Activated T-cell treated with anti-CD3 and anti-CD28 coated beads, Interleukin-2, amount 50 U/mL, for 24 hours (primary cell): ENCODE measurements at places on chromosomes 5 and 9.

- no peak overlapping the region for H3K4me3 ChIP-seq
- no peaks in the 10 kb centered on the region for H3K36me3 ChIP-seq
- H3K27me3 ChIP-seq, result no peaks in the 10 kb centered on the region
Observed at GRCh38 chr5:6340100-6340499, 38.2 kb downstream of the MED10 start.

GRCh38 chr5:14579246-14579645 lies 2.3 kb upstream of the OTULINL start:
- no peak for DNase-seq
- H3K27me3 ChIP-seq, result peaks cover 7% of the 10 kb centered on the region
- peaks cover 20% of the 10 kb centered on the region for H3K4me1 ChIP-seq
- H3K4me3 ChIP-seq, result no peak overlapping the region

GRCh38 chr9:134774410-134774809 lies 106.2 kb upstream of the FCN2 start:
- no peak overlapping the region for H3K4me3 ChIP-seq
- no peak overlapping the region for H3K27ac ChIP-seq
- H3K27me3 ChIP-seq, result peaks cover 8% of the 10 kb centered on the region
- no peaks in the 10 kb centered on the region for H3K4me1 ChIP-seq
- DNase-seq, result no peak

GRCh38 chr9:110986529-110986928 lies 51.7 kb downstream of the LPAR1 start:
- H3K4me1 ChIP-seq, result no peaks in the 10 kb centered on the region
- H3K27ac ChIP-seq, result no peak overlapping the region
- no peak for DNase-seq
- H3K4me3 ChIP-seq, result no peak overlapping the region
- H3K27me3 ChIP-seq, result no peaks in the 10 kb centered on the region
- no peaks in the 10 kb centered on the region for H3K36me3 ChIP-seq

DNA sequence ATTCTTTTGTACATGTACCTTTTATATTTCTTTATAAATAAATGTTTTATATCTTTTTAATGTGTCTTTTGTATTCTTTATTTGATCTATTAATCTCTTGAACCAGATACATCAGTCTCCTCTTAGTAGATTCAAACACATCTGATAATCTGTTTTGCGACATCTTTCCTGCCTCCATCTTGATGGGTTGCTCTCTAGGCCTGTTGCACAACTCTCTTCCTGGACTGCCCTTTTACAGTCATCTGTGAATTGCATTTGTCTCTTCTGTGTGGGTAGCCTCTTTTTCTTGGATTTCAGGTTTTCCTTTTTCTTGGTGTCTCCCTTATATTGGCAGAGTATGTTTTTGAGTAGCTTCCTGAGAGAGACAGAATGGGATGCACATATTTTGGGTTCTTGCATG lies 6.2 kb downstream of the ZFYVE16 start:
- peaks cover 14% of the 10 kb centered on the region for H3K36me3 ChIP-seq
- no peak for DNase-seq
- no peaks in the 10 kb centered on the region for H3K27me3 ChIP-seq
- peaks cover 19% of the 10 kb centered on the region for H3K4me1 ChIP-seq

GRCh38 chr9:24846248-24846912 lies 300.7 kb upstream of the IZUMO3 start:
- H3K27me3 ChIP-seq, result no peaks in the 10 kb centered on the region
- no peaks in the 10 kb centered on the region for H3K4me1 ChIP-seq
- H3K36me3 ChIP-seq, result no peaks in the 10 kb centered on the region

DNA sequence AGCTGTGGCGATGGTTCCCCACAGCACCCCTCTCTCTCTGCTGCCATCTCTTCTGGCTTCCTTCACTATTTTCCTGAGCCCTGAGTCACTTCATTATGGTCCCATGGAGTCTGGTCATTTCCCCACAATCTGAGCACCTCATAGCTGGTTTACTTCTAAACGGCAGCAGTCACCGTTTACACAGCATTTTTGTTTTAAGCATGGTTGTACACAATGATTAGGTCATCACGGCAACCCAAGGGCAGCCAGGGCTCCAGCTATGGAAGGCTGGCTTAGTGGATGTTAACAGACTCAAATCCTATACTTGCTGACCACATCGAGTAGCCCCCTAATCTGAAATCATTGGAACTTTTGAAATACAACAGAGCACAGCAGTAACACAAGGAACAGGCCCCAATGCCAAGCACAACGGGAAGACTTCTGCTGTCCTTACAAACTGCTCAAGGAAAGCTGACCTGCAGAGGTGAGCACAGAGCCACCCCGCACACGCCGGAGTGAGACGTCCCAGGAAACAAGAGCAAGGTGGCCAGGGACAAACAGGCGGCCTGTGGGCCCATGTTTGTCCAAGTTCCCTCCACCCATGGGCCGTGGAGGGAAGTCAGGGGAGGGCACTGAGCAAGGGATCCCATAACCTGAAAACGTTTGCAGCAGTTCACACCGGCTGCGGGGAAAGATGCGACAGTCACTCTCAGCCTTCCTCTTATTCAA lies 22.9 kb downstream of the CAMSAP1 start:
- peaks cover 68% of the 10 kb centered on the region for H3K4me1 ChIP-seq
- H3K27ac ChIP-seq, result peak overlapping the region; percentile 1
- H3K27me3 ChIP-seq, result no peaks in the 10 kb centered on the region
- DNase-seq, result no peak

GRCh38 chr5:33761139-33761538 lies 130.7 kb downstream of the ADAMTS12 start:
- DNase-seq, result no peak
- no peaks in the 10 kb centered on the region for H3K36me3 ChIP-seq
- H3K4me3 ChIP-seq, result no peak overlapping the region
- no peak overlapping the region for H3K27ac ChIP-seq

GRCh38 chr5:115766608-115767007 lies 49.9 kb downstream of the CDO1 start:
- peaks cover 11% of the 10 kb centered on the region for H3K4me1 ChIP-seq
- no peak overlapping the region for H3K4me3 ChIP-seq
- no peak for DNase-seq
- no peaks in the 10 kb centered on the region for H3K36me3 ChIP-seq
- peaks cover 35% of the 10 kb centered on the region for H3K27me3 ChIP-seq
- no peak overlapping the region for H3K27ac ChIP-seq

- H3K4me1 ChIP-seq, result peaks cover 1% of the 10 kb centered on the region
- peaks cover 40% of the 10 kb centered on the region for H3K27me3 ChIP-seq
- no peak overlapping the region for H3K4me3 ChIP-seq
Observed at GRCh38 chr5:54851449-54851848, 133.9 kb downstream of the ESM1 start.

DNA sequence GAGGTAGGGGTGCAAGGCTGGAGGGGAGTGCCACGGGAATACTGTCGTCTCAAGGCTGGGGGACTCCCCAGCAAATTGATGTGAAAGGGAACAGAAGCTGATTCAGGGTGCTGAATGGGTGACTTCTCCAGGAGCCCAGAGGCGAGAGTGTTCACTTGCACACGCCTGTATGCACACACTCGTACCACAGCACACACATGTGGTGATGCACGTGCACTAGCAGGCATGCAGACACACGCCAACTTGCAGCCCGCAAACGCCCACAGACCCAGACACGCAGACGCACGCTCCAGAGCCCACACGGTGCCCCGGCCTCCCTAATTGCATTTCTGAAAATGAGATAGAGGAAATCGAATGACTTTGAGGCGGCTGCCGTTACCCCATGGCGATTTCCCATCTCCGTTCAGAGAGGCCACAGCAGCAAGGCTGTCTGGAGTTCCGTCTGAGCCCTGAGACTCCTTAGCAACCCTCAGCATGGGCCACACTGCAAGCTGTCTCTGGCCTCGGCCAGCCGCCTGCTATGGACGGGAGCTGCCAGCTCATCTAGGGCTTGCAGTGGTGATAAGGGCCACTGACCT lies 9.1 kb upstream of the ADAMTS2 start:
- no peak for DNase-seq
- peaks cover 13% of the 10 kb centered on the region for H3K27me3 ChIP-seq
- H3K4me1 ChIP-seq, result no peaks in the 10 kb centered on the region
- no peaks in the 10 kb centered on the region for H3K36me3 ChIP-seq

GRCh38 chr9:134411440-134412297 lies 85.4 kb downstream of the RXRA start:
- H3K27me3 ChIP-seq, result peaks cover 5% of the 10 kb centered on the region
- H3K36me3 ChIP-seq, result no peaks in the 10 kb centered on the region
- DNase-seq, result no peak
- H3K27ac ChIP-seq, result no peak overlapping the region
- H3K4me1 ChIP-seq, result peaks cover 18% of the 10 kb centered on the region
- H3K4me3 ChIP-seq, result no peak overlapping the region

DNA sequence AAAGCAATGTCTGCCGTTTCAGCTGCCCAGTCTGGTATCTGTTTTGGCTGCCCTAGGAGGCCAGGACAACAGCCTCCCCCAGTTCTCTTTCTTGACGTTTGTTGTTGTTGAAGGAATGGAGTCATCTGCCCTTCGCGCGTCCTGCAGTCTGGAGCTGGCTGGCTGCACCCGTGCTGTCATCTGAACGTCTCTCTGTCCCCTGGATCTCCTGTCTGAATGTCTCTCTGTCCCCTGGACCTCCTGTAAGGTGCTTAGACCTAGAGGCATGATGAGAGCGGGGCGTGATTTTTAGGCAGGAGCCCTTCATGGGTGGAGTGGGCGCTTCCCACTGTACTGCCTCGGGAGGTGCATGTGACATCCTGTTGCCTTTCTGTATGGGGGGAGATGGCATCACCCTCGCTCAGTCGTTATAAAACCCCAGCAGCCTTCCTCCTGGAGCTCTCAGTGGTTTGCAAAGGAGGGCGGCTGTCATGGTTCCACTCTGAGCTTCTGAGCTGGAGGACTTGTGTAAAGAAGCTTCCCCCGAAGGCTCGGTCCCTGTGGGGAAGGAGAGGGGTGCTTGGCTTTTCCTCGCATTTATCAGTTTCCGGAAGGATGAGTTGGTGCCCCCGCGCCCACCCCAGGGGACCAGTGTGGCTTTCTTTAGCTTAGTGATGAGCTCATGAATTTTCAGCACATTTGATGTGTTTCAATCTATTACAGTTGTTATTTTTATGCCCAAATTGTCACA lies 49.8 kb upstream of the OLFM1 start:
- no peak overlapping the region for H3K27ac ChIP-seq
- no peaks in the 10 kb centered on the region for H3K4me1 ChIP-seq
- no peaks in the 10 kb centered on the region for H3K36me3 ChIP-seq
- no peak for DNase-seq
- no peak overlapping the region for H3K4me3 ChIP-seq

DNA sequence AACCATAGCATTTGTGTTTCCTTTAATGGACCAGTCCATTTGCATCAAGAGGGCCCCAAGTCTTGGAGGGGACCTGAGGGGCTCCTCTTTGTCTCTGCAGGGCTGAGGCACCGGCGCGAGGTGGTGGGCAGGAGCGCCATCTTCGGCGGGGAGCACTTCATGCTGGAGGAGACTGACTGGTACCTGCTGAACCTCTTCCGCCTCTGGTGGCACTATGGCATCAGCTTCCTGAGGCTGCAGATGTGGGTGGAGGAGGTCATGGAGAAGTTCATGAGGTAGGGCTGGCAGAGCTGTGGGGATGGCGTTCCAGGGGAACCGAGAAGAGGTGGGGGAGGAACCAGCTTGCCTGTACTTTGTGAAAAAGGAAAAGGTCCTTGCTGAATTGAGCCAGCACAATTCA lies 6.1 kb downstream of the PCYOX1L start:
- H3K27me3 ChIP-seq, result no peaks in the 10 kb centered on the region
- H3K4me3 ChIP-seq, result no peak overlapping the region
- peaks cover 32% of the 10 kb centered on the region for H3K4me1 ChIP-seq
- DNase-seq, result no peak

DNA sequence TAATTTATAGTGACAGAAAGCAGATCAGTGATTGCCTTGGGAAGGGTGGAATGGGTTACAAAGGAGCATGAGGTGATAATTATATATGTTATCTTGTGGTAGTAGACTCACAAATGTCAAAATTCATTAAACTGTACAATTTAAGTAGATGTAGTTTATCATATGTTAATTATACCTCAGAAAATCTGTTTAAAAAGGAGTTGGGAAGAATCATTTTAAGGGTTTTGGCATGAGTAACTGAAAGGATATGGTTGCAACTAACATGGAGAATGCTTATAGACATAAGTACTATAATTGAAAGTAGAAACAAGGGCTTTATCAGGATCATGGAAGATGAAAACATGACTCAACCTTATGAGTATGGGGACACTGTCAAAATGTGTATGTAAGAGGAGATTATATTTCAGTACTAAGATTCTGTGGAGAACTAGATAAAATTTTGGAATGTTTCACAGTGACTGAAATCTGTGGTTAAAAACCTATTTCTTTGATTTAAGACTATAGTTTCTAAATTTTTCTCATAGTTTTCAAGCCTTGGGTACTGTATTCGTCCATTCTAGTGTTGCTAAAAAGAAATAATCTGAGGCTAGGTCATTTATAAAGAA lies 73.3 kb downstream of the FCHO2 start:
- no peaks in the 10 kb centered on the region for H3K27me3 ChIP-seq
- H3K27ac ChIP-seq, result no peak overlapping the region
- H3K36me3 ChIP-seq, result no peaks in the 10 kb centered on the region
- DNase-seq, result no peak
- no peaks in the 10 kb centered on the region for H3K4me1 ChIP-seq

GRCh38 chr5:60259730-60260129 lies 366.2 kb upstream of the PDE4D start:
- H3K27ac ChIP-seq, result no peak overlapping the region
- H3K4me1 ChIP-seq, result no peaks in the 10 kb centered on the region
- H3K4me3 ChIP-seq, result no peak overlapping the region

DNA sequence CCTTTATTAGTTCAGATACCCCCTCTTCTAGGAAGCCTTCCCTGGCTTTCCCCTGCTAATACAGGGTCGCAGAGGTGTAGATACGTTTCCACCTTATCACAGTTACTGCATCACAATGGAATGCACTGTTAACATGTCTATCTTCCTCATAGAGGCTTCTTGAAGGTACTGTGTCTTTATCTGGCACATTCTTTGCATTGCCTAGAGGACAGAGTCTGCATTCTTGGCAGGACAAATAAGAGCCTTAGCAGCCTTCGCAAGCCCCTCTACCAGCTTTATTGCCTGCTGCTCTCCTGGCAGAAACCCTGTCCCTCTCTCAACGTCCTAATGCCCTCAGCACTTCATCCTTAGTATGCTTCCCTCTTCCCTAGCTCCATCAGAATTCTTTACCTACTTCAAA lies 31.6 kb downstream of the SLC1A3 start:
- no peak overlapping the region for H3K27ac ChIP-seq
- H3K4me3 ChIP-seq, result no peak overlapping the region
- no peaks in the 10 kb centered on the region for H3K36me3 ChIP-seq
- H3K4me1 ChIP-seq, result no peaks in the 10 kb centered on the region
- no peak for DNase-seq

GRCh38 chr5:134174841-134175839 lies 1.6 kb downstream of the SKP1 start:
- H3K4me3 ChIP-seq, result peak overlapping the region; percentile 97
- H3K27ac ChIP-seq, result peak overlapping the region; percentile 98
- H3K4me1 ChIP-seq, result peaks cover 49% of the 10 kb centered on the region
- peaks cover 55% of the 10 kb centered on the region for H3K36me3 ChIP-seq
- DNase-seq, result no peak

GRCh38 chr5:171149333-171149732 lies 159.7 kb upstream of the TLX3 start:
- H3K4me1 ChIP-seq, result no peaks in the 10 kb centered on the region
- H3K4me3 ChIP-seq, result no peak overlapping the region
- H3K27me3 ChIP-seq, result peaks cover 3% of the 10 kb centered on the region
- no peak overlapping the region for H3K27ac ChIP-seq
